ENCODE measurements at places on chromosomes 3 and 15. TPM values are rescaled to one million over a fixed set of nuclear protein-coding genes. Genes with fewer than 3 reads are reported as not detected.

The PLA2G4D gene
- total RNA-seq = not detected

The DOCK3 gene
- 0.34 TPM for total RNA-seq

The FGD5 gene
- 5.7 TPM for total RNA-seq

The STRIT1 gene
- total RNA-seq = not detected

The ATP2B2 gene
- 0.52 TPM for total RNA-seq

The GOLGA6B gene
- total RNA-seq = not detected

The CYP1A1 gene
- 1.6 TPM for total RNA-seq

The GABRR3 gene
- not detected for total RNA-seq

The SYNPR gene
- total RNA-seq = not detected

The BCHE gene
- 6.1 TPM for total RNA-seq

The TM6SF1 gene
- total RNA-seq = 0.76 TPM

The RTF1 gene
- 35.6 TPM for total RNA-seq

The STRC gene
- total RNA-seq = 0.35 TPM

The NEK11 gene
- 8.1 TPM for total RNA-seq

The SAMD7 gene
- not detected for total RNA-seq

Measured in ovary (tissue), 10 donors.